ENCODE measurements at places on chromosomes 16 and 17. TPM values are rescaled to one million over a fixed set of nuclear protein-coding genes. Genes with fewer than 3 reads are reported as not detected.

PIPOX gene
- 2.8 TPM for total RNA-seq

DNA sequence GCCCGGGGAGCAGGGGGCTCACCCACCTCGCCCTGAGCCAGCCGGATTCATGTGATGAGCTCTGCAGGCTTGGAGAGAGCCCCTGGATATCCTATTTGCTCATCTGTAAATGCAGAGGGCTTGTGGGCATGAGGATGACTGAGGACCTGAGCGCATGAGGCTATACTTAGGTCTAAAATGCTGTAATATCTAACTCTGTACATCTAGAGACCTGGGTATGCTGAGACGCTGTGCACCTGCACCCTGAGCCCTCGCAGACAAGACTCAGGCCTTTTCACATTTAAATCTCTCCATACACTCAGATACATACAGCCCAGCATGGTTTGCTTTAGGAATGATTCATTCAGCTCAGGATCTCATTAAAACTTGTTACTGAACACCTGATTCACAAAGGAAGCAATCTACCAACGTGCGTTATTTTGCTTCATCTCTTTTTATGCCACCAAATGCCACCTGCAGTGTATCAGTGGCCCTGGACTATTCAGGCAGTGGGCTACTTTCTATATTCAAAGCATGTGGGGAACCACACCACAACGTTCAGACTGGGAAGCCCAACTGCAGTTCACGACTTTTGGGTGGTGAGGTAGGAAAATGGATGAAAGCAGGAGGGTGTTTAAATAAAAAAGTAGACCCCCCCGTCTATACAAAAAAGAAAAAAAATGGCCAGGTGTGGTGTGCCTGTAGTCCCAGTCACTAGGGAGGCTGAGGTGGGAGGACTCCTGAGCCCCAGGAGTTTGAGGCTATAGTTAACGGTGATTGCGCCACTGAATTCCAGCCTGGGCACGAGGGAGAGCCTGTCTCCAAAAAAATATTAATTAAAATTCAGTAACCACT is 12.0 kb downstream of the USP7 start:
- H3K27me3 ChIP-seq = no peaks in the 10 kb centered on the region
- peaks cover 54% of the 10 kb centered on the region for H3K4me1 ChIP-seq
- DNase-seq = no peak
- H3K27ac ChIP-seq = peak overlapping the region; percentile 5

DNA sequence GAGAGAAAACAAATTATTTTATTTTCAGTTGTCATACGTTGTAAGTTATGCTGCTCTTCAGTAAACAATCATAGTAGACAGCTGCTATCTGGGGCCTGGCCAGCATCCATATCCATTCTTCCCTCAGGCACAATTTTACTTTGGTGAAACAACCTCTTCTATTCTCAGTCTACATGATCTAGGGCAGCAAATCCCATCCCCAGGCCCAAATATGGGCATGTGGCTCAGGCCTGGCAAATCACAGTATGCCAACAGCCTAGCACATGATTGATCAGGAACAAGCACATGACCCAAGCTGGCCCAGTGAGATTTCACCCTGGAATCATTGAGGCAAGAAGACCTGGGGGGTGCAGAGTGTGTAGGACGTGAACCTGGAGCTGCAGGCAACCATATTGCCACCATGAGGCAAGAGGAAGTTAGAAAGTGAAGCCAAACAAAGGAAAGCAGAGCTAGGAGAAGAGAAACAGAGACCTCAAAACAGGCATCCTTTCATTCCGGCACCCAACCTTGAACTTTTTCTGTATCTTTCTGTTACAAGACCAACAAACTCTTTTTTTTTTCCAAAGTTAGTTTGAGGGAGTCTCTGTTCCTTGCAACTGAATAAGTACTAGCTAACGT is 10.3 kb upstream of the ABCC12 start:
- peaks cover 18% of the 10 kb centered on the region for H3K27me3 ChIP-seq
- no peak for DNase-seq
- no peak overlapping the region for H3K4me3 ChIP-seq
- no peak overlapping the region for H3K27ac ChIP-seq
- peaks cover 4% of the 10 kb centered on the region for H3K4me1 ChIP-seq
- no peaks in the 10 kb centered on the region for H3K36me3 ChIP-seq

DNA sequence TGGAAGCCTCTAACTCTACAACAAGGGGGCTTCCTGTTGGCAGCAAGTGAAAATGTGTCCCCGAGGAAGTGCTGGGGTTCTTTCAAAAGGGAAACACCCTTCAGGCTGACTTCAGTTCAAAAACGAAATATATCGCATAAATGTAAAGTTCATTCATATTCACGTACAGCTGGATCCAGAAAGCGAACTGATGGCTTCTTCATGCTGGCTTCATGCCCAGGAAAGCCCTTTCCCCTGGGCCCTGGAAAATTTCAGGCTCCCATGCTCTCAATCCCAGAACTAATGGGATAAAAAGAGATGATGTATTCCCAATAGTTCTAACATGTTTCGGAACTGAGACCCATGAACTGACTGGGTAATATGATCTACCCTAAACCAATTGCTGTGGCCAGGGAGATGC is 104.7 kb upstream of the CDH13 start:
- no peak overlapping the region for H3K27ac ChIP-seq
- no peak overlapping the region for H3K4me3 ChIP-seq
- no peaks in the 10 kb centered on the region for H3K36me3 ChIP-seq
- H3K27me3 ChIP-seq = no peaks in the 10 kb centered on the region

GRCh38 chr16:55367301-55367811 is 43.4 kb downstream of the IRX6 start:
- DNase-seq = no peak
- no peak overlapping the region for H3K27ac ChIP-seq
- no peaks in the 10 kb centered on the region for H3K36me3 ChIP-seq
- H3K4me3 ChIP-seq = no peak overlapping the region
- H3K4me1 ChIP-seq = no peaks in the 10 kb centered on the region

DNA sequence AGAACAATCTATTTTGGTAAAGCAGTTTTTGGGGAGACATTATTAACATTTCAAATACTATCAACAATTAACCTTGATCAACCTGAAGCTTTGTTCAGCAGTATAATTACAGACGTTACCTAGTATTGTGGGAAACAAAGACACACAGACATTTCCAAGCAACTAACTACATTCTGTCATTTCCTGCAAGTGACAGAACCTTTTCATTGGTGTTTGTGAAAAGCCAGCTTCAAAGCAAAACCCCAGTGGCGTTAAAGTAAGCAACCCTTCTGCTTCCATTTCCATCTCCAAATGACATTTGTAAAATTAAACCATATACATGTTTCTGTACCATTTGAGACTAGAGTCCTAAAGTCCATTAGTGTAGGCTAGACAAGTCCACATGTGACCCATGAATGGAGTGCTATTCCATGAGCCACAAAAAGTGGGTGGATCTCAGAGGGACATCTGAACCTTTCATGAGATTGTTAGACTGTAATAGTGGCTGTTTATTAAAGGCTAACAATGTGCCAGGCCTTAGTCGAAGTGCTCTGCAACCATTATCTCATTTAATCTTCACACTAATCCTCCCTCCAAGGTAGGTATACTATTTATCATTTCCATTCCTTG is 101.2 kb downstream of the SSH2 start:
- no peak overlapping the region for H3K4me3 ChIP-seq
- no peak overlapping the region for H3K27ac ChIP-seq
- H3K4me1 ChIP-seq = peaks cover 5% of the 10 kb centered on the region
- H3K36me3 ChIP-seq = no peaks in the 10 kb centered on the region
- no peaks in the 10 kb centered on the region for H3K27me3 ChIP-seq

- H3K4me1 ChIP-seq = peaks cover 19% of the 10 kb centered on the region
- no peak for DNase-seq
- H3K27me3 ChIP-seq = no peaks in the 10 kb centered on the region
- peak overlapping the region; percentile 88 for H3K27ac ChIP-seq
- peak overlapping the region; percentile 75 for H3K4me3 ChIP-seq
Measured at GRCh38 chr17:44209786-44210341, 9.6 kb downstream of the UBTF start.

Measured in activated T-helper 2 cell treated with anti-CD3 and anti-CD28 coated beads, Interferon-gamma antibody, Interleukin-2, Interleukin-4, amounts not matched to agents 10 μg/mL and 5 μg/mL and 100 μg/mL, durations not matched to agents 14 hours and 24 hours and 36 hours (primary cell).